ENCODE measurements at places on chromosomes 16 and 17. TPM values are rescaled to one million over a fixed set of nuclear protein-coding genes. Genes with fewer than 3 reads are reported as not detected.
A peak's percentile ranks its signal among the peaks of the same experiment; 100 is the strongest.

DNA sequence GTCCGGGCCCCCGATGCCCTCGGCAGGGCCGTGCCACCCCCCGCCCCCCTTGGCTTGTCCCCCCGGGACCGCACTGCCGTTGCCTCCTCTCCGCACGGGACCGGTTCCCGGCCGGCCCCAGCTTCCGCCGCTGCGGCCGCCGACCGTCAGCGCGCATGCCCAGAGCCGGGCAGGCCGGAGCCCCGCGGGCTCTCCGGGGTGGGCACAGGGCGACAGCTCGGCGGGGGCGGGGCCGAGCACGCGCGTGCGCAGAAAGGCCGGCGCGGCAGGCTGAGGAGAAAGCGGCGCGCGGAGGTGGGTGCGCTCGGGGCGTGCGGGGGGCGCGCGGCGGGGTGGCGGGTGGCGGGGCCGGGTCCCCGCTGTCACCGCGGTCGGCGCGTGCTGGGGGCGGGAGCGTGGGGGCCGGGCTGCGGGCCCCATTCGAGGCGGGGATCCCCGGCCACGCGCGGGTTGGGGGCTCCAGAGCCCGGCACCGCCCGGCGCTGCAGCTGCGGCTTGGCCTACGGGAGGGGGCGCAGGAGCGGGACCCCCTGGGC is at the start of gene TBC1D24:
TBC1D24 (plus strand) TSS at position 251 of the 536 bp plus-strand sequence. CDS start 21,022 bp downstream, outside the sequence.
- H3K4me3 ChIP-seq = peak within 1 kb of the TSS; percentile 69
- peaks cover 7% of the 10 kb centered on the region for H3K36me3 ChIP-seq
- peak within 1 kb of the TSS; percentile 84 for H3K27ac ChIP-seq
- peak; percentile 76 for DNase-seq

Gene RNF112
- 1.6 TPM for total RNA-seq

DNA sequence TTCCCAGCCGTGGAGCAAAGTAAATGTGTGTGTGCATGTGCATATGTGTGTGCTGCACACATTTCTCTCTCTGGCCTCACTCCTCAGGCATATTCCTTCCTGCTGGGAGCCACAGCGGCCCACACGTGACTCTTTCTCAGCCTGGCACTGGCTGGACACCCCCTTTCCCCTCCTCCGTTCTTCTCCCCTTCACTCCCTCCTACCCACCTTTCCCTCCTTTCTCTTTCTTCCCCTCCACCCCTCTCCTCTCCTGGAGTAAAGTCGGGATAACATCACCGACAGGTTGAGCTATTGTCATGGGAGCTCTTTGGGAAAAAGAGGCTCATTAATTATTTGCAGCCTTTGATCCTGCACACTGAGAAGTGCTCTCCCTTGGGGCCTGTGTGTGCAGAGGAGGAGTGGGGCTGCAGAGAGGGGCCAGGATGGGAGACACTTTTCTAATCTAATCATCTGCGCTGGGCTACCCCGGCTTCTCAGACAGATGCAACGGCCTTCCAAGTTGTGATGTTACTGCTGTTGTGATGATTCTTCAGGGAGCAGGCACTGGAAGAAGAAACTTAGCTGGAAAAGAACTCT is 126.3 kb upstream of the HSBP1 start:
- H3K27me3 ChIP-seq = no peaks in the 10 kb centered on the region
- no peak overlapping the region for H3K27ac ChIP-seq
- H3K4me1 ChIP-seq = no peaks in the 10 kb centered on the region
- H3K4me3 ChIP-seq = no peak overlapping the region
- no peaks in the 10 kb centered on the region for H3K36me3 ChIP-seq
- DNase-seq = no peak

- H3K27ac ChIP-seq = no peak overlapping the region
- no peak for DNase-seq
- no peak overlapping the region for H3K4me3 ChIP-seq
Measured at GRCh38 chr16:30524575-30525568, 1.5 kb downstream of the ZNF768 start.

GRCh38 chr16:29825145-29826044 is 5.1 kb downstream of the MVP start:
- no peak overlapping the region for H3K4me3 ChIP-seq
- peak overlapping the region; percentile 64 for H3K27ac ChIP-seq
- no peaks in the 10 kb centered on the region for H3K36me3 ChIP-seq
- no peak for DNase-seq

DNA sequence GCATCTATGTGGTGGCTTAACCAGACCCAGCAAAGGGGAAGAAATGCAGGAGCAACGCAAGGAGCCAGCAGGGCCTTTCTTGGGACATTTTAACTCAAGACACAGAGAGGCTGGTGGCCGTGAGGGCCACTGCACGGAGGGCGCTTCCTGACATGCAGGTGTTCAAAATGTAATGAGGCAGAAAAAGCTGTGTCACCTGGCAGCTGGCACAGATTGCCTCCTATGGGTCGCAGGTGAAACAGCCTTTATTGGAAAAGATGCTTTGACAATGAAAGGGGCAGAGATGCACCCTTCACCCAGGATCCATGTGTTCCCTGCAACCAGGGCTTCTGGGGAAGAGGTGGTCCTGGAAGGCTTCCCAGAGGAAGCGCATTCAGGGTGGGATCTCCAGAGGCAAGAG is 219.3 kb downstream of the XYLT1 start:
- H3K4me3 ChIP-seq = no peak overlapping the region
- H3K27me3 ChIP-seq = no peaks in the 10 kb centered on the region
- H3K27ac ChIP-seq = no peak overlapping the region
- DNase-seq = no peak
- H3K4me1 ChIP-seq = no peaks in the 10 kb centered on the region

DNA sequence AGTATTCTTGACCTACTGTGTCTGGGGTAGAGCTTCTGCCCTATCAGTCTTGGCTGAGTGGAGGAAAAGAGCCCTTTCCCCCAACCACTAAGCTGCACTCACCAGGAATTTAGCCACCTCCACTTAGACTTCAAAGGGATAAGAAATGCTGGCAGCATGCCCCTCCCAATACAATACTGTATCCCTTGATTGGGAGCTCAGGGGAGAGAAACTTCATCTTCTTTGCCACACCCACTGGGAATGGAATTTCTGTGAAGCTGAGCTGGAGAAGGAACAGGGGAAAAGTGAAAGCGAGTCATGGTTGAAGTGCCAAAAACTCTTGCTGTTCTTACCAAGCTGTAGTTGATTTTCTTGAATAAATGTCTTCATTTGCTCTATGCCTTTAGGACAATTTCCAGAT is 68.8 kb downstream of the CEP112 start:
- H3K27ac ChIP-seq = no peak overlapping the region
- no peaks in the 10 kb centered on the region for H3K4me1 ChIP-seq
- no peak for DNase-seq

DNA sequence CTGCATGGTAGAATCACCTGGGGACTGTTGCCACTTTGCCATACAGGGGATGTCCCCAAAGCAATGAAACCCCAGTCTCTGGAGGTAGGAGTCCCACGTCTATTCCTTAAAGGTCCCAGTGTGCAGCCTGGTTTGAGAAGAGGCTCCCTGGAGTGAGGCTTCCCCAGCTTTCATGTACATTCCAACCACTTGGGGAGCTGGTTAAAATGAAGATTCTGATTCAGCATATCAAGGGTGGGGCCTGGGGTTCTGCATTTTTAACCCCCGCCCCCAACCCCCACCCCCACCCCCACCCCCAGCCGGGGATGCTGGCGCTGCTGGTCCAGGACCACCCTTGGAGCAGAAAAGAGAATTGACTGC is 241.2 kb downstream of the FOXL1 start:
- H3K4me1 ChIP-seq = no peaks in the 10 kb centered on the region
- H3K27ac ChIP-seq = no peak overlapping the region
- no peaks in the 10 kb centered on the region for H3K27me3 ChIP-seq

Gene COPZ2
- 68.6 TPM for total RNA-seq

GRCh38 chr17:28136923-28137322 is 94.4 kb downstream of the NLK start:
- H3K27me3 ChIP-seq = no peaks in the 10 kb centered on the region
- peaks cover 33% of the 10 kb centered on the region for H3K36me3 ChIP-seq
- no peaks in the 10 kb centered on the region for H3K4me1 ChIP-seq
- no peak overlapping the region for H3K27ac ChIP-seq

DNA sequence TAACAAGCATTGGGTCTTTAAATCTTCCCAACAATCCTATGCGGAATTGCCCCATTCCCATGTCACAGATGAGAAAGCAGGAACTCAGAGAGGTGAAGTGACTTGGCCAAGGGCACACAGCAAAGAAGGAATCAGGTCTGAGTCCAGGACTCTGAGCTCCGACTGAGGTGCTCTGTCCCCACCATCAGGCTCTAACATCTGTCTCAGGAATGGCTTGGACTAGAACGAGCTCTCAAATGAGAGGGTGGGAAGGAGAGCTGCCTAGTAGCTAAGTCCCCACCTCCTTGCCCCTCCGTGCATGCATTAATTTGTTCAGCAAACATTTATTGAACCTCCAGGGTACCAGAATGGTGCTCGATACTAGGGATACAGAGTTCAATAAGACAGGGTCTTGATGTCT is 26.7 kb downstream of the ABCC3 start:
- no peaks in the 10 kb centered on the region for H3K36me3 ChIP-seq
- no peak for DNase-seq
- H3K4me3 ChIP-seq = no peak overlapping the region
- peaks cover 23% of the 10 kb centered on the region for H3K4me1 ChIP-seq
- H3K27me3 ChIP-seq = no peaks in the 10 kb centered on the region

Data from tibial nerve (tissue), 4 donors.